ENCODE measurements at places on chromosomes 5 and 9.

GRCh38 chr5:171226864-171227263 lies 82.2 kb upstream of the TLX3 start:
- no peak for DNase-seq

GRCh38 chr9:91060520-91061343 lies 259.1 kb downstream of the SYK start:
- no peak for DNase-seq

- DNase-seq = no peak
Measured at GRCh38 chr9:133122935-133123611, 2.0 kb upstream of the RALGDS start.

- no peak for DNase-seq
Measured at GRCh38 chr9:105836936-105837660, 142.8 kb downstream of the TMEM38B start.

DNA sequence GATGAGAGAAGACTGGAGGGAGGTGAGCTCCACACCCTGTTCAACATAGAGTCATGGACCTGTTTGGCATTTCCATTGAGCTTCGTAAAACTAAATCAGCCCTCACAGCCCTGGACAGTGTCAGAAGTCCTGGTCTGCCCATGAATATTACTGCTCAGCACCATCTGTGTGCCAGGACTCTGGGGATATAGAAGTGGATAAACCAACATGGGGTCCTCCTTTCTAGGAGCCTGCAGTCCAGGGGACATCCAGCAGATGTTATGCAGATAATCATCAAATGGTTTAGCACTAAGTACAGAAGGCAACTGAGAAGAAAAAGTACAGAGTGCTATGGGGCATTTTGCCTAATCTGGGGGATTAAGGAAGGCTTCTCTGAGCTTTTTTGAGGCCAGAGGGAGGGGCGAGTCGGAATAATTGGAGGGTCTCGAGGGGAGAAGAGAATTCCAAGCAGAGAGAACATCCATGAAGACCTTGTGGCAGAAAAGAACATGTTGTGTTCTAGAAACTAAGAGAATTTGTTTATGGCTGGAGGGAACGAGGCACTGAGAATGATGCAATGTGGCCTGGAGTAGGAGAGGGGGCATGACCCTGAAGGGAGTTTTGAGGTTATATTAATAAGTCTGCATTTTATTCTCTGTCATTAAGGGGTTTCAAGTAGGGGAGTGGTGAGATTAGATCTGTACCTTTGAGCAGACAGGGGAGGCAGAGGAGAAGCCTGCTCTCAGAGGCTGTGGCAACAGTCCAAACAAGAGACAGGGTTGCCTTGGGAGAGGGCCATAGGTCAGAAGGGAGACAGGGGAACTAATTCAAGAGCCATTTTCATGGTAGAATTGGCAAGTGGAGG lies 63.5 kb upstream of the SLC2A8 start:
- DNase-seq = peak; percentile 89

- DNase-seq = no peak
Measured at GRCh38 chr9:38090170-38090569, 21.1 kb upstream of the SHB start.

- no peak for DNase-seq
Measured at GRCh38 chr5:139022528-139022927, 147.4 kb upstream of the LRRTM2 start.

DNA sequence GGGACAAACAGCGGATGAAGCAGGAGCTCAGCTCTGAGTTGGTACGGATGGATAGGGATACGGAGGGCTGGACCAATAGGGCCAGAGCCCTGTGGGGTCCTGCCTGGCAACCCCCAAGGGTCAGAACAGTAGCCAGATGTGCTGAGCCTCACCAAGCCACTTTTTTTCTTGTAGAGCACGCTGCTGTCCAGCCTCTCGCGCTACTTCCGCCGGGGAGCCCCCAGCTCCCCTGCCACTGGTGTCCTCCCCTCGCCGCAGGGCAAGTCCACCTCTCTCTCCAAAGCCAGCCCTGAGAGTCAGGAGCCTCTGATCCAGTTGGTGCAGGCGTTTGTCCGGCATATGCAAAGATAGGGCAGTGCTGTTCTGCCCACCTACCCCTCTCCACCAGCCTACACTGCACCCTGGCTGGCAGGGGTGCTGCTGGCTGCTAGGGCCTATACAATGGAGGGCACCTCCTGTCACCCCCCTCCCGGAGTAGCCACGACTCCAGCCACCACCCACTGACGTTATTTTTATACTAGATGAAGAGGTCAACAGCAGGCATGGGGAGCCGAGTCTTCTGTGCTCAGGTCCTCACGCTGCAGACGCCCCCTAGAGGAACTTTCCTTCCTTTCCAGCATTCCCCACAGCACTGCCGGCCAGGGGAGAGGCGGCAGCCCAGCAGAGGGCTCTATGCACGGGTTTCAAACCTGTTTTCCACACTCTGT lies 21.6 kb downstream of the SH3GLB2 start:
- peak; percentile 7 for DNase-seq

- DNase-seq = peak; percentile 15
Measured at GRCh38 chr5:145681686-145682085, 153.5 kb downstream of the PRELID2 start.
